Thyroid gland (tissue), 4 donors: ENCODE measurements at places on chromosomes 5 and 9. TPM values are rescaled to one million over a fixed set of nuclear protein-coding genes. Genes with fewer than 3 reads are reported as not detected.

GRCh38 chr5:59845730-59846129, 47.8 kb downstream of the PDE4D start:
- H3K4me3 ChIP-seq = no peak overlapping the region
- H3K36me3 ChIP-seq = no peaks in the 10 kb centered on the region
- H3K4me1 ChIP-seq = no peaks in the 10 kb centered on the region
- no peaks in the 10 kb centered on the region for H3K27me3 ChIP-seq
- DNase-seq = no peak

DNA sequence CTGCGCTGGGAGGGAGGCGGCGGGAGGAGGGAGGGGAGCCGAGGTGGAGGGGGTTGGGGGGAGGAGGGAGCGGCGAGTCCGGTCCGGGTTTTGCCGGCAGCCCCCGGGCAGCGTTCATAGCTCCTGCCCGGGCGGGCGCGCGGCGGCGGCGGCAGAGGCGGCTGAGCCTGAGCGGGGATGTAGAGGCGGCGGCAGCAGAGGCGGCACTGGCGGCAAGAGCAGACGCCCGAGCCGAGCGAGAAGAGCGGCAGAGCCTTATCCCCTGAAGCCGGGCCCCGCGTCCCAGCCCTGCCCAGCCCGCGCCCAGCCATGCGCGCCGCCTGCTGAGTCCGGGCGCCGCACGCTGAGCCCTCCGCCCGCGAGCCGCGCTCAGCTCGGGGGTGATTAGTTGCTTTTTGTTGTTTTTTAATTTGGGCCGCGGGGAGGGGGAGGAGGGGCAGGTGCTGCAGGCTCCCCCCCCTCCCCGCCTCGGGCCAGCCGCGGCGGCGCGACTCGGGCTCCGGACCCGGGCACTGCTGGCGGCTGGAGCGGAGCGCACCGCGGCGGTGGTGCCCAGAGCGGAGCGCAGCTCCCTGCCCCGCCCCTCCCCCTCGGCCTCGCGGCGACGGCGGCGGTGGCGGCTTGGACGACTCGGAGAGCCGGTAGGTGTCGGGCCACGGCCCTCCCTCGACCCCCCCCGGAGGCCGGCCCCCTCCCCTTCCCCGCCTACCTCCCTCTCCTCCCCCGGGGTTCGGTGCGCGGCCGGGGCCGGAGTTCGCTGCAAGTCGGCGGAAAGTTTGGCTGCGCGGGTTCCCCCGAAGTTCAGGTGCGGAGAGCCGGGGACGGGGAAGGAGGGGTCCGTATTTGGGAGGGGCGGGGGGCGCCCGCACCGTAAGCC, at the start of gene CXXC5:
Gene CXXC5, plus strand, starts transcription at position 145 of the 877 bp plus-strand sequence. CDS start 32,175 bp downstream, outside the sequence.
- peak; percentile 86 for DNase-seq
- H3K36me3 ChIP-seq = no peaks in the 10 kb centered on the region
- H3K27me3 ChIP-seq = no peaks in the 10 kb centered on the region
- H3K4me3 ChIP-seq = peak within 1 kb of the TSS; percentile 71

- DNase-seq = peak; percentile 89
- peaks cover 4% of the 10 kb centered on the region for H3K4me1 ChIP-seq
- no peak overlapping the region for H3K27ac ChIP-seq
- no peaks in the 10 kb centered on the region for H3K27me3 ChIP-seq
- no peaks in the 10 kb centered on the region for H3K36me3 ChIP-seq
These were observed 16.7 kb upstream of the HSD17B4 start for GRCh38 chr5:119435436-119436132.

GRCh38 chr5:78025540-78025939, 249.4 kb upstream of the TBCA start:
- H3K27ac ChIP-seq = no peak overlapping the region
- DNase-seq = no peak
- H3K36me3 ChIP-seq = no peaks in the 10 kb centered on the region

DNA sequence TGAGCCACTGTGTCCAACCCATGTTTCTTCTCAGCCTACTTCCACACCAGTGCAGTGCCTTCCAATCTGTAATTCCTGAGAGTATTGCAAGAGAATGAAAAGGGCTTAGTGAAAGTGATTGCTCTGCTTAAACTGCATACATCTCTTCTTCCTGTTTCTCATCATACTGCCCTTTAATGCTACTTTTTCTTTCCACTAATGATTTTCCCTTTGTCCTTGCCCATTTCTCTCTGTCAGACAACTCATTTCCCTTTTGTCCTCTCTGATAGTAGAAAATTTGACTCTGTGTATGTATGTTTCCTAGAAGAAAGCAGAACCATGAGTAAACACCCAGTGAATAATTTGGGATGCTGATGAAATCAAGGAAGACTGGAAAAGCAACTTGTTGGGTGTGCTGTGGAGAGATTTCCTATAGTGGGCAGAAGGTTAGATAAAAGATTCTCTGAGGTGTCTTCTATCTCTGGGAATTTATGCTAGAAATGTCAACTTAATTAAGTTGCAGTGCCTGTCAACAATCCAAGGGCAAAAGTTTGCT, 102.2 kb upstream of the CHD1 start:
- no peak overlapping the region for H3K4me3 ChIP-seq
- H3K36me3 ChIP-seq = no peaks in the 10 kb centered on the region
- no peak for DNase-seq
- no peak overlapping the region for H3K27ac ChIP-seq

DNA sequence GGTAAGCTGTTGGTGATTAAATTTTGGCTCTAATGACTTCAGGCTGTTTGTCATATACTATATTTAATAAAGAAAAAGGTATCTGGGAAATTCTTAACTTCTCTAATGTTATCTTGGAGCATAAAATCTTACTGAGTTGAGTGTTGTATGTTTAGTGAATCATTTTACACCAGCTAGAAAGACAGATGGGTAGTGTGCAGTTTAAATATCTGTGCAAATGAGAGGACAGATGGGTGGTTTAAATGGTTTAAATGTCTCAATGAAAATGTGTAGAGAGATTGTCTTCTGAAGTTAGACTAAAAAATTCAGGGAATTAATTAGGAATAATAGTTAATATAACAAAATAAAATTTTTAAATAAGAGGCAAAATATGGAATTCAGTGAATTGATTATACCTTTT, 114.5 kb downstream of the FER start:
- no peak overlapping the region for H3K27ac ChIP-seq
- H3K4me3 ChIP-seq = no peak overlapping the region
- H3K36me3 ChIP-seq = no peaks in the 10 kb centered on the region
- no peaks in the 10 kb centered on the region for H3K4me1 ChIP-seq
- no peak for DNase-seq

GRCh38 chr9:21023861-21024260, 7.6 kb downstream of the HACD4 start:
- H3K4me3 ChIP-seq = no peak overlapping the region
- no peak for DNase-seq
- H3K4me1 ChIP-seq = no peaks in the 10 kb centered on the region
- H3K36me3 ChIP-seq = no peaks in the 10 kb centered on the region

DNA sequence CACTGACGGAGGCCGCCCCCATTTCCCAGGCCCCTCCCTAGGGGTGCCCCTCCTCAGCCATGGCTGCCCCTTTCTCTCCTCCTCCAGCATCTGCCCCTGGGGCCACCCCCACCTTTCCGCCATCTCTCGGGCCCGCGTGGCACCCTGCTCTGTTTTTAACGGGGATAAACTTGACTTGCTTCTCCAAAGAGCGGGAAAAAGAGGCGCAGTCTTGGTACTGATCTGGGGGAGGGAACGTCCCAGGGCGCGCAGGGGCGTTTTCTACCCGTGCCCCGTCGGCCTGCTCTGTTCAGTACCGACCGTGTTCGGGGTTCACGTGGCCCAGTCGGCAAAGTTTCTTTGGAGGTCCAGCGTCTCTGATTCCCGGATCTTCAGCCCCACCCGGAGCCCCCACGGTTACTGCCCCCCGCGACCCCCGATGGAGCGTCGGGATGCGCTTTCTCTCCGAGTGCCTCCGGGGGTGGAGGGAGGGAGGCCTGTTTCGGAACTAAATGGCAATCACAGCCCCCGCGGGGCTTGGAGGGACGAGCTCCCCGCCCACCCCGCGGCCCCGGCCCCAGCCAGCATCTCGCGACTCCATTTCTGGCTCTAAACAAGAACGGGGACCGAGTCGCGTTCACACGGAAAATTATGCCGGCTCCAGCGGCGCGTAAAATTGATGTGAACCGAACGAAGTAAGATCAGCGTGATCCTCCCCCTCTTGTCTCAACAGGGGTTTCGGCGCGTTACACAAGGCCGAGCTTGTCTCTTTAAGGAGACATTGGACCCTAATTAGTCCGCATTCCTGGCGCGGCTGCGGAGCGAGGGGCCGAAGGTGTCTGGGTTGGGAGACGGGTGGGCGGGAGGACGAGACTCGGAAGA, 1.1 kb upstream of the TLE4 start:
- H3K4me3 ChIP-seq = peak overlapping the region; percentile 38
- H3K27me3 ChIP-seq = no peaks in the 10 kb centered on the region
- H3K4me1 ChIP-seq = peaks cover 10% of the 10 kb centered on the region
- H3K36me3 ChIP-seq = no peaks in the 10 kb centered on the region

DNA sequence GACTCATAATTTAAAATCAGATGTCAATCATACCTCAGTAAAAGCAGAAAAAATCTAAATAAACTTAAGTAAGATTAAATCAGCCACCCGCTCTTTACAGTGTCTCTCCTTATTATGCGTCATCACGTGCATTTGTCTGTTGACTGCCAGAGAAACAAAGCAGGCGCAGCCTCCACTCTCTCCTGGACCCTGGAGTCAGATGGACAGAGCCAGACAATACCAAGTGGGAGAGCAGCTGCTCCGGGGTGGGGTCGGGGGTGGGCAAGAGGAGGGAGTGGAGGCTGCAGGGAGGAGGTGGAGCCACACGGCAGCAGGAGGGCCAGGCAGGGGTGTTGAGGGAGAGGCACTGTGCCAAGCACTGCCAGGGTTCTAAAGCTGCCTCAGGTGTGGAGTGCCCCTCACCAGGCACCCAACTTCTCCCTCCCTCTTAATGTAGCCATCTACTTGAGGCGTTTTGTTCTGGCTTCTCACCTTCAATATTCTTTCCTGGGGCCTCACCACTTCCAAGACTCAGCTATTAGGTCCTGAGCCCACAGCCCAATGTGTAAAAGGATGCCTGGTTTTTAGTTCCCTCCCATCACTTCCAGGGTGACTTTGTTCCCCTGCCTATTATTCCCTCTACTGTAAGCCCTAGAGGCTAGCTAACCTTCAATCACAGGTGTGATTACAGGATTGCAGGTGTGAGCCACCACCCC, 96.3 kb downstream of the GLDC start:
- no peak overlapping the region for H3K4me3 ChIP-seq
- no peaks in the 10 kb centered on the region for H3K4me1 ChIP-seq
- DNase-seq = no peak
- H3K36me3 ChIP-seq = no peaks in the 10 kb centered on the region
- H3K27me3 ChIP-seq = no peaks in the 10 kb centered on the region

DNA sequence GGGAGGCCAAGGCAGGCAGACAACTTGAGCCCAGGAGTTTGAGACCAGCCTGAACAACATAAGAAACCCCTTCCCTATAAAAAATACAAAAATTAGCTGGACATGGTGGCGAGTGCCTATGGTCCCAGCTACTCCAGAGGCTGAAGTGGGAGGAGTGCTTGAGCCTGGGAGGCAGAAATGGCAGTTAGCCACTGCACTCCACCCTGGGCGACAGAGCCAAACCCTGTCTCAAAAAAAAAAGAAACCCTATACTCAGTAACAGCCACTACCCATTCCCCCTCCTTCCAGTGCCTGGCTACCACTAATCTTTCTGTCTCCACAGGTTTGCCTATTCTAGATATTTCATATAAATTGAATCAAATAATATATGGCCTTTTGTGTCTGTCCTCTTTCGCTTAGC, 14.3 kb upstream of the SIL1 start:
- DNase-seq = no peak
- no peak overlapping the region for H3K4me3 ChIP-seq
- H3K27ac ChIP-seq = no peak overlapping the region
- no peaks in the 10 kb centered on the region for H3K4me1 ChIP-seq

DNA sequence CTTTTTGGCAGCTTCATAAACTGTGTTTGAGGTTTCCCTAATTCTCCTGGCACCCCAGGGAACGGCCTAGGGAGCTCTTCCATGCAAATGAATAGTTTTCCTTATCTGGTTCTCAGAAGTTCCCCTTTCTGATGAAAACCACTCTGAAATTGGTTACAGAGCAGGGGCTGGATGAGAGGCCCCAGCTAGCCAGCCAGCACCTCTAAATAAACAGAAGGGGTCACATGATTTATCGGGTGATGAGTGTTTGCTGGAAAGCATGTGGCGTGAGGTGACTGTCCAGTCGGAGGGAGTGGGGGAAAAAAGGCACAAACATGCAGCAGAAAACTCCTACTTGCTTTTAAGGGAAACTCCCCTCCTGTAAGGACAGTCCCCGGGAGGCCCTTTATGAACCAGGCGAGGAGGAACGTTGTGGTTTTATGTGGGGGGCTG, 261.2 kb upstream of the ANKRD55 start:
- H3K36me3 ChIP-seq = no peaks in the 10 kb centered on the region
- H3K4me1 ChIP-seq = peaks cover 37% of the 10 kb centered on the region
- peak overlapping the region; percentile 93 for H3K27ac ChIP-seq
- H3K27me3 ChIP-seq = no peaks in the 10 kb centered on the region
- peak; percentile 66 for DNase-seq

DNA sequence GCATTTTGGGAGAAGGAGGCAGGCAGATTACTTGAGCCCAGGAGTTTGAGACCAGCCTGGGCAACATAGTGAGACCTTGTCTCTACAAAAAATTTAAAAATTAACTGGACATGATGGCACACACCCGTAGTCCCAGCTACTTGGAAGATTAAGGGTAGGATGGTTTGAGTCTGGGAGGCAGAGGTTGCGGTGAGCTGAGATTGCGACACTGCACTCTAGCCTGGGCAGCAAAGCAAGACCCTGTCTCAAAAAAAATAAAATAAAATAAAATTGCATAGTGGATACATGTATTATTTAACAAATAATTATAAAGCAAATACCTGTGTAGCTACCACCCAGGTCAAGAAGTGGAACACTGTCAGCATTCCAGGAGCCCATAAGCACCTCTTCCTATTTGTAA, 90.1 kb downstream of the CDC42SE2 start:
- H3K4me3 ChIP-seq = no peak overlapping the region
- peaks cover 8% of the 10 kb centered on the region for H3K4me1 ChIP-seq
- DNase-seq = no peak
- no peak overlapping the region for H3K27ac ChIP-seq
- no peaks in the 10 kb centered on the region for H3K36me3 ChIP-seq

DNA sequence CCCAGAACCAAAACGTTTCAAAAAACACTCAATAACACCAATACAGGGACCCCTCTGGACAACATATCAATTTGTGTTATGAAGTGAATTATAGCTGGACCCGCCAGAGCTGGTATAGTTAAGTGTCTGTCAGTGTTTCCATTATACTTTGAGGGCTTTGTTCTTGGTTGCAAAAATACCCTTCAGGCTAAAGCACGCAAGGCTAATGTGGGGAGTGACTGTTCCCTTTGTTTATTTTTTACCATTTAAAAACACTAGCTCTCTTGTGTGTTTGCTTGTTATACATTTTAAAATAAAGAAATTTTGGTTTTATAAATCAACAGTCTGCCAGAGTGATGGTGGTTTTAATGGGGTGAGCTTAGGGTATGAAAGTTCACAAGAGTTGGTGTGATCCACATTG, 859.5 kb downstream of the PTPRD start:
- peak overlapping the region; percentile 36 for H3K27ac ChIP-seq
- H3K4me1 ChIP-seq = peaks cover 24% of the 10 kb centered on the region
- H3K4me3 ChIP-seq = no peak overlapping the region
- DNase-seq = no peak

Gene KIF24
- 7.8 TPM for total RNA-seq

Gene CENPH
- total RNA-seq = 1.7 TPM

Gene EXOC3
- 49.6 TPM for total RNA-seq

Gene GRXCR2
- not detected for total RNA-seq
